ENCODE measurements at places on chromosomes 5 and 9.

- no peak for DNase-seq
Measured at GRCh38 chr9:136052472-136052880, 42.6 kb downstream of the NACC2 start.

DNA sequence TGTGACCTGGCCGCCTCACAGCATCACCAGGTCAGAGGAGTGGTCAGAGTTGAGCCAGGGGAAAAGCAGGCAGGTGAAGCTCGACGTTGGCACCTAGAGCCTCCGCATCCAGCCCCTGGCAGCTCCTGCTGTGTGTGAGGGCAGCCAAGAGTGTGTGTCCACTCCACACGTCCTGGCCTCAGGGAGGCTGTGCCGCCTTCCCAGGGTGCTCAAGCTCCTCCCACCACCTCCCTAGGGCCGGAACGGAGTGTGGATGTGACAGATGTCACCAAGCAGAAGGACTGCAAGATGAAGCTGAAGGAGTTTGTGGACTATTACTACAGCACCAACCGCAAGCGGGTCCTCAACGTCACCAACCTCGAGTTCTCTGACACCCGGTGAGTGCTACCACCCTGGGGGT is 72.5 kb downstream of the PHF2 start:
- no peak for DNase-seq

DNA sequence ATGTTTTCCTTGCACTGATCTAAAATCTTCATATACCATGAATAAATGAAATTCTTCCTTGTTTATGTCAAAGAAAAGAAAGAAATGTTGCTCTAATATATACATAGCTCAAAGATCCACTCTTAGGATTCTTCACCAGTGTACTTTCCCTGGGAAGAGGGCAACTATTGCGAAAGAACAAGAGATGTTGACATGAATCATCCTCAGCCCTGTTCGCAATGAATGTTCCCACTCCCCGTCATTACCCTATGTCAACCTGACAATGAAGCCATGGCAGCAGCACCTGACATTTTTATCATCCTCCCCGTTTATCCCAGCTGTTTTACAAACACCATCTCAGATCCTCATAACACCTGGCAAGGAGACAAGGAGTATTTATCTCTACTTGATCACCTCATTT is 409.1 kb upstream of the GRIA1 start:
- no peak for DNase-seq

DNA sequence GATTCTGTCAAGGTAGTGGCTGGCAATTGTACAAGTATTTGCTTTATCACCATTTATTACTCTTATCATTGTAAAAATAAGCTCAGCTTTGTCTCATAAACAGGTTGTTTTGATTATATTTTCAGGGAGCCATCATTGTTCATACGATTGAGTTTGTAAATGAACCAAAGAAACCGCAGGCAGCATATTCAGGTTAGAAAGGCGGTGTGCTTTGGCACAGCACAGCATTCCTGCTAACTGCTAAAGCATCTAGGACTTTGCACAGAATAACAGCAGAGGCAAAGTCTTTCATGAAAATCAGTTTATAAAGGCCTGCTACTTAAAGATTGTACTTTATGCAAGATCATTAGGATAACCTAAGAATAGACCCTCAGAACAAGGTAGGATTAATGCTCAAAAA is 281.5 kb upstream of the SLC24A2 start:
- peak; percentile 84 for DNase-seq

DNA sequence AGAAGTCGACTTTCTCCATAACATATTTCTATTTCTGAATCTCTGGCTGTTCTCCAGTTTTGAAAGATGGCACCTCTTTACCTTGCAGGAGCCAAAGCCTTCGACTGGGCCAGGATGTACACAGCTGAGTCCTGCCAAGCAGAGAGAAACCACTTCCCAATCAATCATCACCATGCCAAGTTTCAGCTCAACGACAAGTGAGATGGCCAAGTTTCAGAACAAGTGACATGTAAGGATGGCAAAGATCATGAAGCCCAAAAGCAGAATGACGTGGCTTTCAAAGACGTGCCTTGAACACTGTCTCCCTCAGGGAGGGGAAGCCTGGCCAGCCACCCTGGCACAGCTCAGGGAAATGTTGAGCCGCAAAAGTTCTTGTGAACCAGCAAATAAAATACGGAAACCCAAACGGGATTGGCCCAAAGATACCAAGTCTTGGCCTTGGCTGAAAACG is 17.7 kb downstream of the STK10 start:
- DNase-seq, result no peak

DNA sequence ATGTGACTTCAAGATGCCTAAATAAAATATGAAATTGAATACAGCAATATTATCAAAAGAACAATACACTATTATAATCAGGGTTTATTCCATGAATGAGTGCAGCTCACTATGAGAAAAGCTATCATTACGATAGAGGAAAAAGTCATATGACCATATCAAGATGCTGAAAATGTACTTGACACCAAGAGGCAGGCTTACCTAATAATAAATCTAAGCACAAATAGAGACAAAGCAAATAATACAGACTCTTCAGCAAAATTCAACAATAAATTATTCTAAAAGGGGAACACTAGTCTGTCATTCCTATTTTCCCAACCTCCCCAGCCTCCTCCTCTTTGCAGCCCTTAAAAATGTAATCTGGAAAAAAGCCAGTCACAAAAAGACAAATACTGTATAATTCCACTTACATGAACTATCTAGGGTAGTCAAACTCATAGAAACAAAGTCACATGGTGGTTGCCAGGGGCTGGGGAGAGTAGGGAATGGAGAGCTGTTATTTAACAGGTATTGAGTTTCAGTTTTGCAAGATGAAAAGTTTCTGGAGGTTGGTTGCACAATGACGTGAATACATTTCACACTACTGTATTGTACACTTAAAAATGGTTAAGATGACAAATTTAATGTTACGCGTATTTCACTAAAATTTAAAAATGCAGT is 148.4 kb downstream of the NFIB start:
- no peak for DNase-seq

DNA sequence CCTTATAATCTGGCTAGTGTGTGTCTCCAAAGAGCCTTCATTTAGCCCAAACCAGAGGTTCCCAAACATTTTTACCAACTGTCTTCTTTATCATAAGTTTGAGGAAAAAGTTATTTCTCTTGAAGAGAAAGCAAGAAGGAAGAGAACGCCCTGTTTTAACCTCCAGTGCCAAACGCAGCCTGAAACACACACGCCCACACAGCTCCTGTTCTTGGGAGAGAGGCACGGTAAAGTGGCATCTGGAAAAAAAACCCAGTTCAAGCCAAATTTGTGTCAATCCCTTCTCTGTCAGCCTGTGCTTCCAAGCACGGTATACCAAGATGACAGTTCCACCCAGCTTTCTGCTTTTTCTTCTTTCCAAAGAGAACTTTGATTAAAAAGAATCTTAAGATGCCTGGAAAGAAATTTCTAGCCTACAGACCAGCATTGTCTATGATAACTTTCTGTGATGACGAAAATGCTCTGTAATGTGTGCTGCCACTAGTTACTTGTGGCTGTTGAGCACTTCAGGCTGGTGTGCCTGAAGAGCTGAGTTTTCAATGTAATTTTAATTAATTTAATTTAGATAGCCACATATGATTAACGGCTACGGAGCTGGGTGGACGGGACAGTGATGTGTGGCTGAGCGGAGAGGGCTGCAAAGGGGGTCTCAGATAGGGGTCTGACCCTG is 62.3 kb downstream of the ACER2 start:
- no peak for DNase-seq

GRCh38 chr5:170312666-170313065 is 15.1 kb upstream of the LCP2 start:
- DNase-seq, result peak; percentile 9
